ENCODE measurements at places on chromosomes 11 and 22.

- DNase-seq, result no peak
These were observed 6.4 kb upstream of the TSSC4 start for GRCh38 chr11:2393941-2394817.

DNA sequence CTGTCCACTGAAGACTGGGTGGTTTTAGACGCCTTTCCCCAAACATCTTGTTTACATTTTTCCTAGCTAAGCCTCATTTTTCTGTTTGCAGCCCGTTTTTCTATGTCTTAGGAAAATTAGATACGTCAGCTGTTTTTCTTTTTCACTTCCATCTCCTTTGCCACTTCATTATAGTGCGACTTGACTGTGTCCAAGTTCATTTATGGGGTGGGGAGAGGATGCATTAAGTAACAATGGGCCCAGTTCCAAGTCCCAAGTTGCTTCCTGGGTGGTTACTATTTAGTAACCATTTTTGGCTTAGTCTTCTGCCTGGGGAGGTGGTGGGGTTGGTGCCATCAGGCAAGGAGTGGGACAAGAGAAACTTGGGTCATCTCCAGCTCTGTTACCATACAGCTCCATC, 83.0 kb downstream of the TRAF6 start:
- DNase-seq, result no peak

- DNase-seq, result no peak
These were observed 319.0 kb downstream of the DDX10 start for GRCh38 chr11:108983636-108984420.

GRCh38 chr22:28268171-28268570, 349.1 kb upstream of the PITPNB start:
- no peak for DNase-seq

DNA sequence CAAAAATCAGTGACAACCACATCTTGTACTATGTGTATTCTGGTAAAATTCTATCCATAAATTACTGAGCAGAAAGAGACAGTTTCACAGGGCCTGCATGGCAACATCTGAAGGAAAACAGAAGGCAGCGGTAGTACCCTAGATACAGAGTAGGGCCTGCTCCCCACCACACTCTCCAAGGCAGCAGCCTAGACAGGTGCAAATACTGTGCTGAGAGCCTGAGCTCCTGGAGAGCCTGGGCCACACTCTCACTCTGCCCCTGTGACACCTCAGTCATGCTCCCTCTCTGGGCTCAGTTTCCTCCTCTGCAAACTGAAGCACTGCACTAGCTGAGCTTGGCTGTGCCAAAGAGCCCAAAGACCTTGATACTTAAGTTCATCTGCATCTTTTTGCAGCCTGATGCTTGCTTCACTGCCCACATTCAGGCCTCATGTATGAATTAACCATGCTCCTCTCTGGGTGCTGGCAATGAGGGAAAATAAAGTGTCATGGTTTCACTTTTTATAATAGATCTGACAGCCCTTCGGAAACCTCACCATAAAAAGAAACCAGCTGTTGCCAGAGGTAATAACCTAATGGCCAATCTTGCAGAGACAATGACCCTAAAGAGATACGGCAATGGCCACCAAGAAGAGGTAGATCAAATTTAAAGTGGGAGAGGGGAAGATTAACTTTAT, 104.7 kb downstream of the PLEKHA7 start:
- no peak for DNase-seq

GRCh38 chr11:41788177-41788576, 328.7 kb upstream of the LRRC4C start:
- no peak for DNase-seq

- no peak for DNase-seq
These were observed 28.4 kb downstream of the CCDC90B start for GRCh38 chr11:83257761-83258168.

DNA sequence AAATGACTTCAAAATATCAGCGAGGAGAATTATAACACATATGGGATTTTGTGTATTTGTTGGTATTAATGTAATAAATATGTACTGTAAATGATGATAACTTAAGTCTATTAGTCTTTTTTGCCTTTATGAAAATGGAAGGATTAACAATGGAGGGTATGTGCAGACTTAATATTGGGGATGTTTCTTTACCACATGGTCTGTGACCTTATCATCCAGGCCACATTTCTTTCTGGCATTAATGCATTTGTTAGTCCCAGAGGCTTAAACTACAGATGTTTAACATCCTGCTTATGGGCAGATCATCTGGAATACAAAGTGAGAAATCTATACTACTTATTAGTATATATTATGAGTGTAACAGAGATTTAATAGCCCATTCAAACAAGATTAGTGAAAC, 64.6 kb downstream of the SOX6 start:
- no peak for DNase-seq

DNA sequence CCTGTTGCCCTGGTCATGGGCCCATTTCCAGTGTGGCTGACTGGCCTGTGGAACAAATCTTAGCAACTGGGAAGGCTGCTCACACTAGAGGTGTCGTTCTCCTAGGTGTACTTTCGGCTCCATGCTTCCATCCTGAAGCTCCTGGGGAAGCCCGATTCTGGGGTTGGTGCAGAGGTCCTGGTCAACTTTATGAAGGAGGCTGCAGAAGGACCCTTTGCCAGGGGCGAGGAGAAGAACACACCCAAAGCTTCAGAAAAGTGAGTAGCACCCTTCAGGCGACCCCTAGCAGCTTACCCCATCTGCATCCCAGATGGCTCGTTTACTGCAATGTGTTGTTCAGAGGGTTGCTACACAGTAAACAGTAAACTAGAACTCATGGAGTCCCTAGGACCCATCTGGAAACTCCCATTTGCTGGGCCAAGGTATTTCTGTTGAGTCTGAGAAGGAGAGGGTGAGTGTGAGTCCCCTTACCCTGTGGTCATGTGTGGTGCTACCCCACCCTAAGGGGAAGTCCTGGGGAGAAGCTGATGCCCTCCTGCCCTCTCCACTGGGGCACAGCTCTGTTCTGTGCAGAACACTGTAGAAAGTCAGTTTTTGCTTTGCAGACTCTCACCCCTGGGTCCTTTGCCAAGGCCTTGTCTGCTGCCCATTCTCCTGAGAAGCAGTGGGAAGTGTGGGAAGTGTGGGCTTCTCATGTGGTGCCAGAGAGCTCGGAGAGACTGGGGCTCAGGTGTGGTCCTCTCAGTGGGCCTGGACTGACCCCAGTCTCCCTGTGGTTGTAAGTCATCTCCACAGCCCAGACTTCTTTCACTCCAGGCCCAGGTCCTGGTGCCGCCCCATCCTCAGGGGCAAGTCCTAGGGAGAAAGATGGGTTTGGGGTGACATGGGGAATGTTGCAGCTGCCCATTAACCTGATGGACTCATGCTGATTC, 85.0 kb downstream of the CABIN1 start:
- no peak for DNase-seq

DNA sequence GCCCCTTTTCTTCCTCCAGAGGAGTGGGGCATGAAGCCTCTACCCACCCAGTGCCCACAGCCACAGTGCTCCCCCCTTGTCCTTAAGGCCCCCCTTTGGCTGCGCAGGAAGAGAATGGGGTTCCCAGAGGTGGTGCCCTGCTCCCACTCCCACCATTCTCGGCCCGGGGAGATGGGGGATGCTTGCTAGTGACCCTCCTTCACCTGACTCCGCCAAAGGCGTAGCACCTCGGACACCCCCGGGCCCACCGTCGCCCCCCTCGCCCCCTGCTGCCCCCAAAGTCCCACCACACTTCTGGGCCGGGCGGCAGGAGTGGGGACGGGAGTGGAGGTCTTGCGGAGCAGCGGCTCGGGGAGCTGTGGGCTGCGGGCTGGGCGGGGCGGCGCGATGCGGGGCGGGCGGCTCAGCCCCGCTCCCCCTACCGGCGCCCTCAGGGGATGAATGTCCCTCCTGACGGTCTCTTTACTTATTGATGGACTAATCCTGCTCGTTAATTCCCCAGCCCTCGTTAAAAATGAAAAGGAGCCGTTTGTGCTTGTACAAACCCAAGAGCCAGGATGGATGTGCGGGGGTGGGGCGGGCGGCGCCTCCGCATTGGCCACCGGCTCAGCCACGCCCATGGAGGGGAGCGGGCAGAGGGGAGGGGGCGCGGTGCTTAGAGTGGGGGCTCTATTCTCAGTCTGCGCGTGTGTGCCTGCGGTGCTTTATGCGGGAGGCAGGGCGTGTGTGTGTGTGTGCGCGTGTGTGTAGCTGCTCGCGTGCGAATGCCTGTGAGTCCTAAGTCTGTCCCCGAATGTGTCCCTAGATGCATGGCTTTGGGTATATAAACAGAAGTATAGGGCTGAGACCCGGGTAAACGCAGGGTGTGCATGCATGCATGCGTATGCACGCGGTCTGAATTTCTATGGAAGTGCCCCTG, 25.6 kb downstream of the SYT7 start:
- DNase-seq, result no peak

GRCh38 chr11:71940561-71941219, 11.8 kb downstream of the RNF121 start:
- no peak for DNase-seq

- no peak for DNase-seq
These were observed 74.2 kb downstream of the MORC2 start for GRCh38 chr22:30894371-30894740.

- DNase-seq, result no peak
These were observed 55.7 kb upstream of the CLDN5 start for GRCh38 chr22:19579880-19580279.

DNA sequence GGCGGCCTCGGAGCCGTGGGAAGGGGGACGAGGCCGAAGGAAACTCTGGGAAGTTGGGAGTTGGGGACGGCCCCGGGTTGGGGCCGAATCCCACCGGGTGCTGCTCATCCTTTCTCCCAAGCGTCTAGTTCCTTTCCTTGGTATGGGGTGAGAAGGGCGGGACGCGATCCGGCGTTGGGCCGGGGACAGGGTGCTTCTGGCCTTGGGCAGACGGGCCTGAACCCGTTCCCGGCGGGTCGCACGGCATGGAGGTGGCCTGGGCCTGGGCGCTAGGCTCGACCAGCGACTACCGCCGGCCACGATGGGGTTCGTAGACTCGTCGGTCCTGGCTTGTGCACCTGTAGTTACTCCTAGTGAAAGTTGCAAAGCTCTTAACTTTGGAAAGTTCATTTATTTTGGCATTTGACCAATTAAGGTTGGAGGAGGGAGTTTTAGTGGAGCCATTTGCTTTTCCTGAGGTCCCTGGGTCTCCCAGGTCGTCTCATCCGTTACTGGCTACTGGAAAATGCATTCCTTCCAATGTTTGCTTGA, 1.0 kb downstream of the SYT9 start:
- no peak for DNase-seq

DNA sequence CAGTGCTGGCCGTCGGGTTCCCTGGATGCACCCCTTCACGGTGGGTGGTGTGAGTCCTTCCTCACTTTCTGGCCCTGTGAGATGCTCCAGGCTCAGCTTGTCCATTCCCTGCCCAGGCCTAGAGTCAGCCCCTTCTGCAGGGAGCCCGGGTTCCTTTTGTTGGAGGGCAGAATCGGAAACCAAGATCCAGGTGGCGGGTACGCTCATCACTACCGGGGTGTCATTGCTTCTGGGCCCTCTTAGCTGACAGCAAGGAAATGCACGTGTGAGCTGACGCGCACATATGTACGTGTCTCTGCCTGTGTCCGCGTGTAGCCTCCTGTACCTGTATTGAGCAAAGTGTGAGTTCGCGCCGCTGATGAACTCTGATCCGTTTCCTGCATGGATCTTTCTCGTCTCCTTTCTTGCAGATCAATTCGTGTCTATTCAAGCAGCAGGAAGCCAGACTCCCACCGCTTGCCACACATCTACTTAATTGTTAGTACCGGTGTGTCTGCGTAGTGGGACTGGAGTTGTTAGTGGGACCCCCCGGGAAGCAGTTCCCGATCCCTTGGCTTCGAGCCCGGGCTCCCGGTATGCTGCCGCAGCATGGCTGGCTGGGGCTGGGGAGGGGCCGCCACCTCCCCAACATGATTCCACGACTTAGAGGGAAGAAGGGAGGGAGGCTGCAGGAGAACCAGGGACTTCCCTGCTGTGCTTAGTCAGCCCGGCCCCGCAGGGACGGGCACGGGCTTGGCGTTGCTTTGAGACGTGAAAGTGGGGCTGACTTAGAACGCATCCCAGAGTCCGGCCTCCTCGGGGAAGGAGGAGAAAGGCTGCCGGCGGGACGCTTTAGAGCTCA, 35.9 kb upstream of the GRAMD4 start:
- DNase-seq, result no peak

DNA sequence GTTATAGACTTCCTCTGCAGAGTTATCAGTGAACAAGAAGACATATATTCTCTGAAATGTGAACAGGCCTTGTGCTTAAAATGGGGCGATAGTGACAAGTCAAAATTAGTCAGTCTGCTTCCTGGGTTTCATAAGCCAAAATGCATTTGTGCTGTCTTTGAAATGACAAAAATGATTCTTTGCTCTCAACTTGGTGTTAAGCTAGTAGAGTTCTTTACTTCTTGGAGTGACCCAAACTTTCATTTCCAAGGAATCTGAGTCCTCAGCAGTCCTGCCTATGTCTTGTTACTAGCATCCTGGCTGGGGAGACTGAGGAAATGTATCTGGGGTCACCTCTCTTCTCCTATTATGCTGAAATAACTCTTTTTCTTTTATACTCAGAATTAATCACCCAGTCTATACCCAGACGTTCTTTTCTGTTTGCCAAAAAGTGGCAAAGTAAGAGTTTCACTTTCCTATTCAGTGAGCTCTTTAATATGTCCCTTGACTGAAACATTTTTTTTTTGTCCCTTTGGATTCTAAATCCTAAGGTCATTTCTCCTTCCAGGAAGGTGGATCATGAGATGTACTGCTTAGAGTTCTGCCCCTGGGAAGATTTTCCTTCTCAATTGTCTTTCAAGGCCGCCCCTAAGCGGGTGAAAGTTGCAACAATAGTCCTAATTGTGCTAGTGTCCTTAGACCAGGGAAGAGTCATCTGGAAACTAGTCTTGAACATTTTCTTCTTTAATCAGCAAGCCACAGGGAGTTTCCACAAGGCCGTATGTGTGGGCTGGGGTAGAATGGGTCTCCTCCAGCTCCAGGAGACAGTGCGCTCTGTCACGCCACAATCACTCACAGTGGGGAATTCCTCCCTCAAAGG, 53.0 kb upstream of the RDX start:
- DNase-seq, result no peak

DNA sequence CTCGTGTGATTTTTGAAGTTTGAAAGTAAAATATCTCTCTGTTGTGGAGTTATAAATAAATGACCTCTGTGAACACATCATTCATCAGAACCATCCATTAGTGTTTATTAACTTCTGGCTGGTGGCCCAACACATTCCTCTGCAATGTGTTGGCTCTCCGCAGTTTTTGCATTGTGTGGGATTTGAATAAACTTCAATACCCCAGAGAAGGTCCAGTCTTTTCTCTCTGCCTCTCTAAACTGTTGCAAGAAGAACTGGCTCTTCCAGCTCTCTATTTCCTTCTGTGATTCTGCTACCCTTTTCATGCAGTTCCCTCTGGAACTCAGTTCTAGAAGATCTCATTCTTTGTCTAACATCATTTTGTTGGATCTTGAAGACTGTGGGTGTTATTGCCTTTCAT, 125.0 kb upstream of the ARHGAP42 start:
- DNase-seq, result no peak

Measured in T-helper 1 cell (primary cell).